Fibroblast of villous mesenchyme (primary cell): ENCODE measurements at places on chromosomes 3 and 15.
A peak's percentile ranks its signal among the peaks of the same experiment; 100 is the strongest.

DNA sequence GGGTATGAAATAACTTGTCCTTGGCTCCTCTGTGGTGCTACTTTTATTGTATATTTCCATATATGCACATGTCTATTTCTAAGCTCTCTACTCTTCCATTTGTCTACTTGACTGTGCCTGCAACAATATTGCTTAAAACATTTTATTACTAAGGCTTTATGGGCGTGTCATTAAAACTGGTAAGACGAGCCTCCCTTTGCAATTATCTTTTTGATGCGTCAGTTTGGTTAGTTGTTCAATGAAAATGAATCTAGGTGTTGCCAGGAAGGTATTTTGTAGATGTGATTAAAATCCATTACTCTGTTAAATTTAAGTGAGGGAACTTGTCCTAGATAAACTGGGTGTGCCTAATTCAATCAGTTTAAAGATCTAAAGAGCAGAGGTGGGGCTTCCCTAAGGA is 12.9 kb upstream of the TRA2B start:
- DNase-seq = no peak

- peak; percentile 96 for DNase-seq
Measured at GRCh38 chr3:134326760-134327593, 47.3 kb downstream of the AMOTL2 start.

- no peak for DNase-seq
Measured at GRCh38 chr3:163422671-163423070, 1655.6 kb downstream of the SI start.

- peak; percentile 89 for DNase-seq
Measured at GRCh38 chr15:75104804-75105557, 81.6 kb downstream of the PPCDC start.

- no peak for DNase-seq
Measured at GRCh38 chr3:108100906-108101660, 10.3 kb upstream of the CD47 start.

- DNase-seq = no peak
Measured at GRCh38 chr15:59738676-59739075, 49.6 kb upstream of the BNIP2 start.

DNA sequence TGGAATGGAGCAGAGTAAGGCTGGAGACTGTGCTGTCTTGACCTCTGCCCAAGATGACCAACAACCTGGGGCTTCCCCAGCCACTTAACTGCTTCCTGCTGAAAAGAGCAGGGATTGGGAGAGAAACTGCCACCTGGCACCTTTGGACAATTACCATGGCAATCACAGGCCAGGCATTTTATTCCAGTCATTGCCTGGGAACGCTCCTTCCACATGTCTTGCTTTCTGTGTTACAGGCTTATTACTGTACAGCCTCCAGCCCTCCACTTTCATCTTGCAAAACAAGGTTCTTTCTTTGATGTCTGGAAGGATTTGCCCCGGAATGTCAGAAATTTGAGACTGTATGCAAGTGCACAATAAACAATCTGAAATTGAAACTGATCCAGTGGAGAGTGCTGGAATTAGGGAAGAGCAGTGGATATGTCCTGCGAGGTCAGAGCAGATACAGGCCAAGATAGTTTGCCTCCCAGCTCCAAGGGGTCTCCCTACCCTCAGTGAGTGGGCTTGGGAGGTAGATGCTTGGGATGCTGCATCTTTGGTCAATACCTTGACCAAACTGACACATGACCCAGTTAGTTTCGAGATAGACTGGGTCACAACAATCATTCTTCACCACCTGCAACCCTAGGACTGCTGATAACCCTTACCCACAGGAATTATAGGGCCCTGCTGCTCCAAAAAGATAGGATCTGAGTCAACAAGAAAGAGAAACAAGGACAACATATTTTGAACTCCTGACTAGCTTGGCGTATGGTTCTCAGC is 2.7 kb downstream of the PPP1R14D start:
- DNase-seq = peak; percentile 81

DNA sequence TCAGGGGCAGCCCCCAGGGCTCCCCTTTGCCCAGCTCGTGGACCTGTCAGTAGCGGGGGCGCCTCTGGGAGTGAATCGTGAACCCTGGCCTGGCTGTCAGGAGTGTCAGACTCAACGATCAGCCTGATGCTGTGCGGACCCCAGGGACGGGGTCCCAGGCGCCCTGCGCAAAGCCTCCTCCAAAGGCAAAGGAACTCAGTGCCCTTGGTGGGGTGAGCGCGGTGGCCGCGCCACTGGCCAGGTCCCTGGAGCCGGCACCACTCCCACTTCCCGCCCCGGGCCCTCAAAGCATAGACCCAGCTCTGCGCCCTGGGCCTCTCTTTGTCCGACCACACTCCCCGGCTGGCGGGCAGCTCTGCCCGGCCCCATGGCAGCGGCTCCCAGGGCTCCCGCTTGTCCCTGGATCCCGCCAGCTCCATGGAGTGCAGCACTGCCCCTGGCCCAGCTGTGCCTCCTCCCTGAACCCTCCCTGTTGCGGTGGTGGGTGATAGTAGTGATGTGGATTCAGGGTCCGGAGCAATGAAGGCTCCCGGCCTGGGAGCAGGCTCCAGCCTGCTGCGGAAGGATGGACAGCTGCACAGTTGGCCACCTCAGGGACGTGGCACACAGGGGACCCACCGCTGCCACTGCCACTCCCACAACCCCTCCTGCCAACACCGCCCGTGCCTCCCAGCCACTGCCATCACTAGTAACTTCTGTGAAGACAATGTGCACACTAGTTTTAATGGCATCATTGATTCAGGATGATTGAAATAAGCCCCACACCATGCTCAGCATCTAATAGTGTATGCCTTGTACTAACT is 263.8 kb downstream of the ZBBX start:
- DNase-seq = no peak

- DNase-seq = no peak
Measured at GRCh38 chr3:23756206-23756840, 49.4 kb upstream of the UBE2E1 start.

- DNase-seq = no peak
Measured at GRCh38 chr3:3005146-3005744, 104.9 kb downstream of the IL5RA start.

DNA sequence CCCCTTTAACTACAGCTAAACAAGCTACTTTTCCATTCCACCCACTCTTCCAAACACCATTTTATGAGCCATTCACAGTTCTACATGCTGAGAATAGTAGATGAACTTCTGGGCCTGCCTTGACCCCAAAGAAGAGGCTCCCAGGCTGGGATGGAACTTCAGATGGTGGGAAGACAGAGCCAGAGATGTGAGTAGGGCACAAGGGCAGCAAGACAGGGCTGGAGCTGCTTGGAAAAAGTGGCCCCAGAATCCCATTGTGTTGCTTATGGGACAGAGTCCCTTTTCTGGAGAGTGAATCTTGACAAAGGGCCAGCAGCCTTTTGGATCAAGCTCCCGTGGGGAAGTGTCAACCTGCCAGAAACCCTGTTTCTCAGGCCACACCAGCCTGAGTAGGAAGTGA is 516.5 kb upstream of the PPP2R3A start:
- DNase-seq = no peak

- DNase-seq = peak; percentile 68
Measured at GRCh38 chr15:73908030-73908821, 18.0 kb upstream of the LOXL1 start.

GRCh38 chr3:150875548-150875947 is 29.7 kb downstream of the MINDY4B start:
- no peak for DNase-seq

DNA sequence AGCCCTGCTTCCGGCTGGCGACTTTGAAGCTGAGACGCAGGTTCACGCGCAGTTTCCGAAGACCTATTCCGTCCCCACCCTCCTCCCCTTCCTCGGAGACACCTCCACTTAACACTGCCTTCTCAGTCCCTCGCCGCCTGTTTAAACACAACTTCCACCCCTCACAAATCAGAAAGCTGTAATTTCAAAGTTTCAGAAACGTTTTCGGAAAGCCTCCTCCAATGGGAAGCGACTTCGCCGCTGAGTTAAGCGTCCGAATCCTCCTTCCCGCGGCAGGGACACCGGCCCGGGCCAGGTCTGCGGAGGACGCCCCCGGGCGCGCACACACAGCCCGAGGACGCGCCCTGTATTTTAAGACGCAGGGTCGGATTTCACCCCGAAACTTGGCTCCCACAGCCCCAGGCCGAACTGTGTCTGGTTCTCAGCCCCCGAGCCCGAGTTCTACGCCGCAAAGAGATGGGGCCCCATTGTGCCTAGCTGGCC is 559 bp upstream of the LRRN1 start:
- no peak for DNase-seq

DNA sequence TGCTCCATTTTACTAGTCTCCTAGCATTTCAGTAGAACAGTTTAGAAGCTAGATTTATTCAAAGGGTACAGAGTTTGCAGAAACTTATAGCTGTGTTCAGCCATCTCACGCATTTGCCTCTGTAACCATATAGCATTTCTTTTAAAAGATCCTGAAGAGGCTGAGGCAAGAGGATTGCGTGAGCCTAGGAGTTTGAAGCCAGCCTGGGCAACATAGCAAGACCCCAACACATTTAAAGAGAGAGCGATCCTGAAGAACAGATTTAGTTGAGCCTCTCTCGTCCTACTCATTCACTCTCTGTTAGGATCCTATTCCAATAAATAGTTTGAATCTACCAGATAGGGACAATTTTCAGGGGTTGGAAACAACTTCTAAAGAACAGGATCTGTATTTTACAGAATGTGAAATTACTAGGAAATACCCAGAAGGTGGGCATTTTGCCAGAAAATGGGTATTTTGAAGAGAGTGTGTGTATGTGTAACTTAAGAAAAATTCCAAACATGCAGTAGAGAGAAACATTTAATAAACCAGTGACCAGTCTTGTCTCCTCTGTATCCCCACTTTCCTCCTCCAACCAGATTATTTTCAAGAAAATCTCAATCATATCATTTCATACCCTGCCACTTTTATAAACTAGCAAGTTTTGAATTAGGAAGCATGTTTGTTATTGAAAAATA is 4.5 kb downstream of the EIF3J start:
- DNase-seq = peak; percentile 86
